K562 (cell line): ENCODE measurements at places on chromosomes 11 and 22. TPM values are rescaled to one million over a fixed set of nuclear protein-coding genes. Genes with fewer than 3 reads are reported as not detected.

GRCh38 chr11:102780491-102780918 is at the start of gene MMP10:
TSS of gene MMP10 (minus strand) at chr11:102780628. CDS start at chr11:102780591, 37 bp downstream.
- no peak for DNase-seq

DNA sequence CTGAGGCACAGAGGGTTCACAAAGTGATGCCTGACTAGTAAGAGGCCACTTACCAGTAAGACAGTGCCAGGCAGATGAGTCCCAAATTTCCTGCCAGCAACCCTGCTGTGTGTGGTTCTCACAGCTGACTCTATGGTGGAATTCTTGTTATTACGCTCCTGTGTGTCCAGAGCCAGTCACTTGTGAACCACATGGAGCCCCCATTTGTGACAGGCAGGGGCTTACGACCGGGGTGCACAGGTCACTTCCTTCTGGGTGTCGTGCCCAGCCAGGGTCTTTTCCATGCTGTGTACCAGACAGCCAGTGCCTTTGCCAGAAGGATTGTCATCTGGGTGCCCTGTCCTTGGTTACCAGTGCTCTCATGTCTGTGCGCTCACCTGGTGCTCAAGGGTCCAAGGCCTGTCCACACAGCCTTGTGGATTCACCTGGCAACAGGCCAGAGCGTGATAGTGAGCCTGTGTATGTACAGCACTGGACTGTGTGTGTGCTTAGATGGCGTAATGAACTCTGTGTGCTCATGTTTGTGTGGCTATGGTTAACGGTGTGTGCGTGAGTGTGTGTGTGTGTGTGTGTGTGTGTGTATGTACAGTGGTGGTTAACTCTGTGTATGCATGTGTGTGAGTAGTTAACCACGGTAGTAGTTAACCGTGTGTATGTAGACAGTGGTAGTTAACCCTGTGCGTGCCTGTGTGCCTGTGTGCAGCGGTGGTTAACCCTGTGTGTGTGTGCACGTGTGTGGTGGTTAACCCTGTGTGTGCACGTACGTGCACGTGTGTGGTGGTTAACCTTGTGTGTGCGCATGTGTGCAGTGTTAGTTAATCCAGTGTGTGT is 18.6 kb downstream of the GRAMD4 start:
- DNase-seq: no peak

- DNase-seq: no peak
Observed at GRCh38 chr22:48713272-48714205, 1114.1 kb downstream of the BRD1 start.

The GUCY1A2 gene
- not detected in 2 replicates for total RNA-seq

The NUP160 gene
- 77.8 and 81.0 TPM in 2 replicates for total RNA-seq

- no peak for DNase-seq
Observed at GRCh38 chr22:23217171-23218052, 37.1 kb downstream of the BCR start.

GRCh38 chr11:78147807-78148206 is 8.4 kb upstream of the ALG8 start:
- no peak for DNase-seq

- DNase-seq: peak; percentile 85
Observed at GRCh38 chr11:11966826-11967668, 41.4 kb downstream of the DKK3 start.

The OR52I1 gene
- total RNA-seq: not detected in 2 replicates

GRCh38 chr11:128630367-128631230 is 43.2 kb upstream of the ETS1 start:
- DNase-seq: peak; percentile 80

The LARGE2 gene
- total RNA-seq: 12.6 and 14.1 TPM in 2 replicates

The NAALAD2 gene
- total RNA-seq: 0.09 and 0.13 TPM in 2 replicates

DNA sequence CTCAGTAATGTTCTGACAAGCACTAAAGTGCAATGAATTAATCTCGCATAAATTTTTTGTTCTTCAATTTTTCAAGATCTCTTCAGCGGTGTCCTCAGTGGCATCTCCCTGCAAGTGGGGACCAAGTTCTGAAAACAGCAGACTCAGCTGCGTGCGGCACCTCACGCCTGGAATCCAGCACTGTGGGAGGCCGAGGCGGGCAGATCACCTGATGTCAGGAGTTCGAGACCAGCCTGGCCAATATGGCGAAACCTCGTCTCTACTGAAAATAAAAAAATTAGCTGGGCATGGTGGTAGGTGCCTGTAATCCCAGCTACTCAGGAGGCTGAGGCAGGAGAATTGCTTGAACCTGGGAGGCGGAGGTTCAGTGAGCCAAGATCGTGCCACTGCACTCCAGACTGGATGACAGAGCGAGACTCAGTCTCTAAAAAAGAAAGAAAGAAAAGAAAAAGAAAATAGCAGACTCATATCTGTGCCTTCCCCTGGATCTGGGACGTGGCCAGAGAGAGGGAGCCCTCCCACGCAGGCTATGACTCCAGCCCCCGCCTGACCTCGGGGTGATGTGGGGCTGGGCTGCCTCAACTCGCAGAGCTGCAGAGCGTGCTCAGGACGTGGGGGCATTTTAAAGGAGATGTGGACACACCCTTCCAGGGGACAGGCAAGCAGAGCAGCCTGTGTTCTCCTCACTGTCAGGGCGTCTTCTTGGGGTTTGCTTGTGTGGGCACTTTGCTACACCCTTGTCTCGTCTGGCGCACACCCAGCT is 346.6 kb downstream of the BRD1 start:
- DNase-seq: peak; percentile 48

The MS4A7 gene
- total RNA-seq: 0.20 TPM in 1 of 2 replicates, not detected in the other

The MICAL3 gene
- 32.1 and 36.0 TPM in 2 replicates for total RNA-seq

DNA sequence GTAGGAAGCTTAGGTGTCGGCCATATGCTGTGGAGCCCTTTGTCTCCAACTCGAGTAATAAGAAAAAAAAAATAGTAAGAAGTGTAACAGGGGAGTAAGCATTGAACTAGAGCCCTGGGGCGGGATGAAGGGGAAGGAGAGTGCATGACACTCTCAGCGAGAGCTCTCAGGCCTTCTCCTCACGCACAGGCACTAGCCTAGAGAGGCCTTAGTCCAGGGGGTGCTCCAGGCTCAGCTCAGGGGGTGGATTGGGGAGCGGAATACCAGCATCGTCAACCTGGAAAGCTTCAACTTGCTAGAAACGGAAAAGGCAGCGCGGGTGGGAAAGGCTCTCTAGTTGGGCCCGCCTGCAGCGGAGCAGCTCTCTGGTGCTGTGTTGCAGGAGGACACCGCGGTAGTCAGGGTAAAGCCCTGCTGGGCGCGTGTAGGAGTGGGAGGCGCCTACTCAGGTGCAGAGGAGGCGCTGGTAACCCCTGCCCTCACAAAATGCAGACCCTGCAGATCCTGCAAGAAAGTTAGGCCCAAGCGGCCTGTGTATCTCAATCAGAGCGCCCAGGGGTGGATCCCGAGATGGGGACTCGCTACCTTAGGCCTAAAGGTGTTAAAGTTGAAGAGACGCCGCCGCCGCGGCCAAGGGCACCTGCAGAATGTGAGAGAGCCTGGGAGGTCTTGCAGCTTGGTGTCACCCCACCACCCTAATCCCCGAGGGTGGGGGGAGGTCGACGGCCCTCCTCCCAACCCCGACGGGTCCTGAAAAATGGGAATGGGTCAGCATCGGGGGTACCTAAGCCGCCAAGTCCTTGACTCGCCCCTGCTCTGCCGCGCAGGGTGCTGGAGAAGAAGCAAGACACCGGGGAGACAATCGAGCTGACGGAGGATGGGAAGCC is 2.8 kb downstream of the SLC17A6 start:
- no peak for DNase-seq

DNA sequence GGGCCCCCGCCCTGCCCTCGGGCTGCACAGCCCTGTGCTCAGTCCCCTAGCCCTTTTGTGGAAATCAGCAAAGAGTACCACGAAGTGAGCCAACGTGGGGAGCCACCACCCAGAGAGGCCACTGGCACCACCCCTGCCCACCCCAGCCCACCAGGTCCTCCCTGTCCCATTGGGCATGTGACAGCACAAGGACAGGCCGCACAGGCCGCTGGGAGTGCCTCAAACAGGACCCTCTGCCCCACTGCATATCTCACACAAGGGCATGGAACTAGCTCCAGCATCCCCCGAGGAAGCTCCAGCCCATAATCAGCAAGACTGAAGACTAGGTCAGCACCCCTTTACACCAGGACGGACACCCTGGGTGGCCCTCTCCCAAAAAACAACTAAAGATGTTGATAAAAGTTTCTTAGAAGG is 29.7 kb downstream of the GNB1L start:
- no peak for DNase-seq

The MS4A15 gene
- not detected in 2 replicates for total RNA-seq

The SCUBE1 gene
- total RNA-seq: 0.02 and 0.29 TPM in 2 replicates

The OR10A2 gene
- not detected in 2 replicates for total RNA-seq

The FAM111A gene
- 19.0 and 19.5 TPM in 2 replicates for total RNA-seq

- no peak for DNase-seq
Observed at GRCh38 chr11:108302121-108302785, 79.4 kb downstream of the ATM start.

The SELENOM gene
- 8.5 and 10.9 TPM in 2 replicates for total RNA-seq

The RASSF10 gene
- not detected in 2 replicates for total RNA-seq

DNA sequence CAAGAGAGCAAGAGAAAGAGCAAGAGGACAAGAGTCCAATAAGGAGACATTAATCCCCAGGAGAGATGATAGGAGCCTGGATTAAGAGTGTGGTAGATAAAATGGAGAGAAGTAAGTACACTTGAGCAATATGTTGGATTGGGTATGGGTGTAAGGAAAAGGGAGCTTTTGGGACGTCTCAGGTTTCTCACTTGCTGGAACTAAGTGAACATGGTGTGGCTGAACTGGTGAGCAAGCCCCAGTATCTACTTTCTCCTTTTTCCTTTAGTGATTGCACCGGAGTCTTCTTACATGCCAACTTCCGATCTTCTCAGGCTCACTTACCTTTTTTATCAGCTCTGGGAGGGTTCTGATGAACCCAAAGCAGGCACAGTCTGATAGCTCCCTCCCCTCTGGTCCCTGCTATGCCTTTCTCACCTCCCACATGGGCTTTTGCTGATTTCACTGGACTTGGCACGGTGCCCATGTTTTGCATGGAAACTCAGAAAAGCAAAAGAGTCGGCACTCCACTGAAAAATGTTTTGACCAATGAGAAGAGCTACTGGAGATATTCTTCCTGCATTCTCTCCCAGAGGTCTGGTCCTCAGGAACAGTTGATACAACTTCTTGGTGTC is 14.5 kb upstream of the APLNR start:
- peak; percentile 46 for DNase-seq

GRCh38 chr11:3853899-3854659 is 1.4 kb upstream of the STIM1 start:
- no peak for DNase-seq

DNA sequence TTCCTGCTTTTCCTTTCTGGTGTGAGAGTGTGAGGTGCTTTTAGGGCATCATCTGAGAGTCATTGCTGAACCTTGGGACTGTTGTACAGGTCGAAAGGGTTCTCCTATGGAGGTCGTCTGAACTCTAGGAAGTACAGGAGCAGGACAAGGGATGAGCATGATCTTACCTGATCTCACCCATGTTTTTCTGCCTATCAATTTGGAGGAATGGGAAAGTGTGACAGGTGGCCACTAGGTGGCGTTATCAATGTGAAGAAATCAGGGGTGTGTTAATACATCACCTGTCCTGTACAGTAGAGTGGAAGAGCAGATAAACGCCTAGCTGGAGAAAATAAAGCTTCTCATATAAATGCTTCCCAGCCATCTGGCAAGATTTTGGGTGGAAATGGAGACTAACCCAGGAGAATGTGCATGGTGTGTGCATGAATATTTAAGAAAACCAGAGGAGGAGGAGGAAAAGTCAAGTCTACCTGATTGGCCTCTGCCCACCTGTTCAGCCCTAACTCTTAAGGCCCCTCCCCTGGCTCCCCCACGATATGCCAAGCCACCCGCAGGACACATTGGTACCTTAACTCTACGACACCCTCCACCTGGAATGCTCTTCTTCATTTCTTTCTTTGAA is 72.0 kb upstream of the NARS2 start:
- peak; percentile 62 for DNase-seq

DNA sequence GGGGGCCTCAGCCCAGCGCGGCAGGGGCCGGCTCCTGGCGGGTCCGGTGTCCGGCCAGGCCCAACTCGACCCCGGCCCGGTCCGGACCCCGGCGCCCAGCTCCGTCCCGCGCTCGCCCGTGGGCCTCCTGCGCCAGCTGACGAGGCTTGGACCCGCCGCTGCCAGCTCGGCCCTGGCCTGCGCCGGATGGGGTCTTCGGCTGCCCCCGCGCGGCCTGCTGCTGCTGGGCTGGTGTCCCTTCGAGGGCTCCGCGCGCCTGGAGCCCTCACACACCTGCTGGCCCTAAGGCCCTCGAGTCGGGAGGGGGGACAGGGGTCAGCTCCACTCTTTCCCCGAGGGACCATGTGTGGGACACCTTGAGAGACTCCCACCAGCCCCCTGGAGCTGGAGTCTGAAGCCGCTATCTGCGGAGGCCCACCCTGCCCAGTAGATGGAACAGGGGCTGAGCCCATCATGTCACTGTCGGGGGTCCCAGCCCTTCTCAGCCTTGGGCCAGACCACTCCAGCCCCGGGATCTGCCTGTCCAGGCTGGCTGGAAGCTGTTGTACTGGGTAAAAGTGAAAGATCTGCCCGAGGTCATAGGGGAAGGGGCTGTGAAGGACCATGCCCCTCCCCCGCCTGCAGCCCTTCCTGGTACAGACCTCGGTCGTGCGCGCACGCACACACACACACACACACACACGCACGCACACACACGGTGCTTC is 768 bp upstream of the CDKN1C start:
- no peak for DNase-seq

The LMNTD2 gene
- total RNA-seq: 3.5 and 3.9 TPM in 2 replicates

The CSTF3 gene
- 47.8 and 60.7 TPM in 2 replicates for total RNA-seq

GRCh38 chr11:27973851-27974536 is 134.0 kb downstream of the KIF18A start:
- no peak for DNase-seq

DNA sequence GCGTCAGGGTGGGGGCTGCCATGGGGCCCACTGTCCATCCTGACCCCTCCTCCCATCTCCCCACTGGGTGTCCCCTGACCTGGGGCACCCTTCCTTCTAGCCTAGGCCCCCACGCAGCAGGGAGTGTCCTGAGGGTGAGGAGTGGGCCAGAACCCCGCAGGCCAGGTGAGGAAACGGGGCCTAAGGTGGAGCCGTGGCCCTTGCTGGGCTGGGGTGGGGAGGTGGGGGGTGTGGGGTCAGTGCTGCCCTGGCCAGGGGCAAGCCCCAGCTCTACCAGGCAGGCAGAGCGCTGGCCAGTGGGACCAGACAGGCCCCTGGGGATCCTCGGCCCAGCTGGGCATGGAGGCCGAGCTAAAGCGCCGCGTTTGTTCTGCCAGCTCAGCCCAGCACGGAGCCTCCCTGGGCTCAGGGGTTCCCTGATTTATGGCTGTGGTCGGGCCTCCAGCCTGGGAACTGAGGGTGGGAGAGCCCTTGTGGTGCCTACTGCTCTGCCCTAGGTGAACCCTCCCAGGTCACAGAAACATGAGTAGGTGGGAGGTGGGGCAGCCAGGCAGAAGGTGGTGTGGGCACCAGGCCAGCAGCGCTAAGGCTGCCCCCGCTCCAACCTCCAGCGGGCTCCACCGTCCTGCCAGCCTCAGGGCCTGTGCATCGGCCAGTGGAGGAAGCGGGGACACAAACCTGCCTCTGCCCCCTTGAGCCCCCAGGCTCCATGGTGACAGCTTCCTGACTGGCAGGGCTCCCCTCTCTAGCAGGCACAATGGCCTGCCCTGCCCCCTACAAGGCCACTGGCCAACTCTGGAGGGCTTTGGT is 22.4 kb downstream of the TRMU start:
- no peak for DNase-seq
